ENCODE measurements at places on chromosomes 4 and X.

DNA sequence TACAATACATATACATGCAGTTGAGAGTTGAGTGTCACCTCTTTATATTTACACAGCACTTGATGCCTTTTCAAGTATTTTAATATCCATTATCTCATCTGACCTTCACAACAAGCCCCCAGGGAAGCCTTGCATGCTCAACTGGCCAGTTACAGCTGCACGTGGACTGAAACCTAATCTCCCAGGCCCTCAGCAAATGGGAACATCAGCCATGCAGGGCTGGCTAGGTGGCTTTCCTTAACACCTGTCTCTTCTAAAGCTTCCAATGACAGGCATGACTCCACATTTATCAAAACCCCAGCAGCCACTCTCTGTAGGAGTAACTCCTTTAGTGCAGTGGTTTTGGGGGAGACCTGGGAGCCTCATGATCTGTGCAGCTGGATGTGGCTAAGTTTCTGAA, 56.4 kb downstream of the PHKA2 start:
- no peak for DNase-seq

DNA sequence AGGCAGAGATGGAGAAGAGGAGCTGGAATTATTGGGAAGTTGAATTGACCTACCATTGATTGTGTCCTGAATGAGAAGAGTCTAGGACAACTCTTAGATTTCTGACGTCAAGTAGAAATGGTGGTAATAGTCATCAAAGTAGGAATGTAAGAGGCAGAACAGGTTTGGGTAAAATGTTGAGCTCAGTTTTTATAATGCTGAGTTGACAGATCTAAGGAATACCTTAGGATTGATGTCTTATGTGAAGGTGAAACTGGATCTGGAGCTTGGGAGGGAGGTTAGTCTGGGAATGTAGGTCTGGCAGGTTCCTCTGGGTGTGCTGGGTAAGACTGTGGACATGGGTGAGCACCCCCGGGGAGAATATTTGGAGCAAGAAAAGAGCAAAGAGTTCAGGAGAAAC, 31.9 kb downstream of the JADE1 start:
- no peak for DNase-seq

DNA sequence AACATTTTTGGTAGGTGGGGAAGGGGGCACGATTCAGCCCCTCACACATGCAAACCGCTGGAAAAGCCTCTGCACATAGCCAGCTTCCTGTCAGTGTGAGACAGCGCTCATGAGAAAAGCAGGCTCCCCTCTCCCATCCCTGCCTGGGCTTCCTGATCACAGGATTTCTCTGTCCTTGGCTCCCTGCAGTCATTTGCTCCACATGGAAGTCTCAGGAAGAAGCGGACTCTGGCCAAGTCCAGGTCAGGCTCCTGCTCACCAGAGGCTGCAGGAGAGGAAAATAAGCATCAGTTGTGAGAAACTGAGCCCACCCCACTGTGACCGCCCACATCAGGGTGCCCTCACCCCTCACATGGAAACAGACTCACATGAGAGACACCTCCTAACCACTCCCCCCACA, 664.3 kb upstream of the TENM3 start:
- DNase-seq, result no peak

DNA sequence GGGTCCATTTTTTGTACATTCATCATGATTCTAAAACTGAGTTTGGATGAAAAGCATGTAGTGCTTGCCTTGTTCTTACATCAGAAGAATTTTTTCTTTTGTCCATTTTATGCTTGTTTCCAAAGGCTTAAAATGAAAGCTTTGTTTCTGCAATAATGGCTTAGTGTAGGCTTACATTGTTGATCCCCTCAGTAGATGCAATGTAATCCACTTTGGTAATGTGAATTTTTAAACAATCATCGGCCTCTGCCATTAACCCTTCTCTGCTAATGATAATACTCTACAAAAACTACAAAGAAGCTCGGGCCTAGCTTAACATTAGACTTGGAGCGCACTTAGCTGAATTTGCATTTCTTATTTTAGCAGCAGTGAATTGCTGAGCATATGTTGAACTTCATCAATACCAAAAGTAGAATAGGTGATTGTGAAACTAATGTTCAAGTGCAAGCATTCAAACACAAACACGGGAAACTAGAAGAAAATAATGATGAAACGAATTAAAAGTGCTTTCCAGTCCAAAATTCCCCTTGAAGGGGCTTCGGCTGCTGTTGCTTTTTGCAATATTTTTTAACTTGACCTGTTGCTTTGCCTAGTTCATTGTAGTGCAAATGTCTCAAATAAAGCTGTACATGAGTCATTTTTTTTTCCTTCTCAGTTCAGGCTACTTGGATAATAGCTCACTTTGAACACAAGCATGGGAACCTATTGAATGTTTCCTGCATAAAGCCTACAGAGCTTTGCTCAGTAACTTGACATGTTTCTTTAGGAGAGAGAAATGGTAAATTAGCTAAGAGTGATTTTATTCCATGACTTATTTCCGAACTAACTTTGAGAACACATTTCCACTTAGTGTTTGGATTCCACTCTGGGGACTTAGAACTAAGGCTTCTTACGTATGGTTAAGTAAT, 66.5 kb downstream of the SLIT2 start:
- DNase-seq, result no peak

DNA sequence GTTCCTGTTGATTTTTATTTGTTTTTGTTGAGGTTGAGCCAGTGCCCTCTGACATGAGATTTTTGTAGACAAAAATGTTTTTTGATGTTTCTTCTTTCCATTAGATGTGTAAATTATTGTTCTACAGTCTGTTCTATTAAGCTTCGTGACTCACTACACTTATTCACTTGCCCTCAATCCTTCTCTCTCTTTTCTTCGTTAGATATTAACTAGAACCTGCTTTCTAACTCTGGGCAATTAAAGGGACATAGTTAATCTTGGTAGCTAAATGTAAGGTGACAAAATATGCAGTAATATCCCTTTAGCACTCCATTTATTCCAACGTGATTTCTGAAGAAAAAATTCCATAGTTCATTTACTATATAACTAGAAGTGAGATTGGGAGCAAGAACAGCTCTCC, 333.9 kb downstream of the PDHA2 start:
- DNase-seq, result no peak

GRCh38 chr4:139050446-139050845, 34.9 kb downstream of the NOCT start:
- DNase-seq, result no peak

GRCh38 chr4:128347175-128347868, 59.7 kb upstream of the PGRMC2 start:
- DNase-seq, result no peak

DNA sequence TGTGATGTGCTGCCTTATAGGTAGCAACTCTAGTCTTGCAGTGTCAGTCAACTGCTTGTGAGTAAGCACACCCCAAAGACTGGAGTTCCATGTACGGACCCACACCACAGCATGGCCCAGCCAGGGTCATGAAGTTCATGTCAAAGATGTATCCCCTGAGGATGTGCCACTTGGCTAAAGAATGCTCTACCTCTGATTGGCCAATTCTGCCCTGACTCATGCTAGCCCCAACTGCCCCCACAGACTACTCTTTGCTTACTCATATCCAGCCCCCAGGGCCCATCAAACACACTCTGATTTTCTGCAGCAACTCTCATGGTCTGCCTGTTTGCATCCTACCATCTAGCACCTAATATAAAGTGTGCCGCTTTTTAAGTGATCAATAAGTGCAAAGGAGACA, 62.5 kb downstream of the CHRDL1 start:
- no peak for DNase-seq

GRCh38 chr4:141391293-141391692, 170.6 kb downstream of the ZNF330 start:
- no peak for DNase-seq

GRCh38 chr4:4763822-4764557, 95.5 kb upstream of the MSX1 start:
- DNase-seq, result no peak

GRCh38 chrX:15448010-15448639, 45.0 kb downstream of the PIR start:
- DNase-seq, result no peak

DNA sequence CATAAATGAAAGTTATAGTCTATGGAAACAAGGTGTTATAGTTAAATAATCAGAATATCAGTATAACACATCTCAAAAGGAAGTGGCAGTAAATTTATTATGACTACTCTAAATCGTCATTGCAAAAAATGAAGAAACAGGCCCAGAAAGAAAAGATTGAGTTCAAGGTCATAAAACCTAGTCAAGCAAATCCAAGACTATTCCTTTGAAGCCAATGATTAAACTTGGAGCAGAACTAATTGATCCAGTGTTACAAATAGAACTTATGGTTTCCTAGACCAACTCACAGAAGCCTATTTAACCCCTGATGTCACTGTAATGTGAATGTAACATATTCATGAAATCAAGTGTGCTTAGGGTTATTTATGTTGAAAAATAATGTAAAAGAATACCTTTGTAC, 1.9 kb downstream of the FAM199X start:
- no peak for DNase-seq

All from GM12891 (cell line).